ENCODE measurements at places on chromosomes 4 and X.

GRCh38 chrX:87805829-87806490 lies 288.4 kb downstream of the KLHL4 start:
- DNase-seq = no peak

- peak; percentile 32 for DNase-seq
These were observed 235.9 kb downstream of the SHOX start for GRCh38 chrX:866441-866990.

GRCh38 chr4:108315694-108316093 lies 147.0 kb upstream of the LEF1 start:
- no peak for DNase-seq

DNA sequence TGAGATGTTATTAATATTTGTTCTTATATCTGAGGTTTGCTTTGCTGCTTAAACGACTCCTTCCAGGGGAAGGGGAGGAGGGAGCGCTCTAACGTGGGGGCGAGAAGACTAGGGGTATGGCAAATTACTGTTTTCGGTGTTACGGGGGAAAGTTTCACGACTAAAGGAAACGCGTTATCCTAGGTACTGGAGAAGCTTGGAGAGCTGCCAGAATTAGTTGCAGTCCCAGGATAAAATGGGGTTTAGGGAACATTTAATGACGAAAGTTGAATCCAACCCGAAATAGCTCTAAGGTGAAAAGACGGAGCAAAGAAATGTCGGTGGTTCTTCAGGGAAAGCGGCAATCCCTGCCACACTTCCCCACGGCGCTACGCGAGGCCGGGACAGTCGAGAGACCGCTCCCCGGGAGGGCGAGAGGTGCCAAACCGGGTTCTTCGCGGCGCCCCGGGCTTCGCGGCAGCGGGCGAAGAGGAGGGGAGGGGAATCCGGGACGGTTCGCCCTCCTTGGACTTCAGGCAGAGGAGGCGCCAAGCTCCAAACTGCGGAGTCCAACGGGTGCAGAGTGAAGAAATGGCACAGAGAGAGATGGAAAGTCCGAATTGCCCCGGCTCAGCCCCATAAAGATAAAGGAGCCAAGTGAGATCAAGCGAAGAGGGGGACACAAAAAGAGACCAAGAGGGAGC lies 724 bp downstream of the THOC2 start:
- DNase-seq = peak; percentile 31

GRCh38 chr4:140719022-140719421 lies 37.2 kb downstream of the TBC1D9 start:
- peak; percentile 68 for DNase-seq
